ENCODE measurements at places on chromosomes 6 and 20.

- DNase-seq: no peak
These were observed 46.1 kb downstream of the POU3F2 start for GRCh38 chr6:98880486-98880885.

- DNase-seq: no peak
These were observed 24.2 kb downstream of the MGME1 start for GRCh38 chr20:17992847-17993513.

- DNase-seq: no peak
These were observed 11.1 kb downstream of the CRISP1 start for GRCh38 chr6:49855221-49855620.

GRCh38 chr20:37042986-37043972, 52.5 kb downstream of the RBL1 start:
- peak; percentile 27 for DNase-seq

DNA sequence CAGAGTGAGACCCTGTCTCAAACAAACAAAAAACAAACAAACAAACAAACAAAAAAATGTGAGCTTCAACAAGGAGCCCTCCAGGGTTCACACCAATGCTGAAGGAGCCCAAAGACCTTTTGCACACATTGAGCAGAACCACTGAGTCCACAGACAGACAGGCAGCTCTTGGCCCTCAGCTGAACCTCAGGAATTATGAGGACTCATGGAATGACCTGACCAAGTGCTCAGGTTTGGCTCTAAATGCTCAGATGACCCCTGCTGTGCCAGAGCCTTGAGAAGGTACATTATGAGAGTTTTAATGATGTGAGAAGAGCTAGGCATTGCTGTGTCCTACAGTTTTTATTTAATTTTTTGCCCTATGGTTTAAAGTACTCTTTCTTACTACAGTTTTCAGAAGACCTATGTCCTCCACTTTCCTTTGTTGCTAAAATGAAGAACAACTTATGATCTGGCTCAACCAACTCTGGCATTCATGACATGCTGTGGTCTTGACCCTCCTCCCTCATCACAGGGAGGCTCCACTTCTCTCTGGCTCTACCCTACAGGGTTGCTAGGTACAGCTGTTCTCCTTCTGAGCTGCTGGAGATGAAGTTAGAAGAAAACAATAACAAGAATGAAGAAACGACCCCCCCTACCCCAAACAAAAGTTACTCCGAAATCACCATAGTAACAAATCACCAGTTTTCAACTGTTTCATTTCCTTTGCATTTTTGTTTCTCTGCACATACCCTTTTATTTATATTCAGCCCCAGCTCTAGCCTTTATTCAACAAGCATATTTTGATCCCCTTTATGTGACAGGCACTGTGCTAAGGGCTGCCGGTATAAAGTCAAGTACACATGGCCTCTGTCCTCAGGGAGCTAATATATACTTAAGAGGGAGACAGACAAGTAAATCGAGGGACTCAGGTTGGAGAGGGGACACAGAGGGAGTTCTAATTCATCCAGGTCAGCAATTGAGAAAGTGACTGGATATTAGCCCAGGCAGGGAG, 128.7 kb upstream of the TRAF3IP2 start:
- DNase-seq: no peak

- DNase-seq: no peak
These were observed 18.0 kb downstream of the TUBB2A start for GRCh38 chr6:3139090-3139903.

DNA sequence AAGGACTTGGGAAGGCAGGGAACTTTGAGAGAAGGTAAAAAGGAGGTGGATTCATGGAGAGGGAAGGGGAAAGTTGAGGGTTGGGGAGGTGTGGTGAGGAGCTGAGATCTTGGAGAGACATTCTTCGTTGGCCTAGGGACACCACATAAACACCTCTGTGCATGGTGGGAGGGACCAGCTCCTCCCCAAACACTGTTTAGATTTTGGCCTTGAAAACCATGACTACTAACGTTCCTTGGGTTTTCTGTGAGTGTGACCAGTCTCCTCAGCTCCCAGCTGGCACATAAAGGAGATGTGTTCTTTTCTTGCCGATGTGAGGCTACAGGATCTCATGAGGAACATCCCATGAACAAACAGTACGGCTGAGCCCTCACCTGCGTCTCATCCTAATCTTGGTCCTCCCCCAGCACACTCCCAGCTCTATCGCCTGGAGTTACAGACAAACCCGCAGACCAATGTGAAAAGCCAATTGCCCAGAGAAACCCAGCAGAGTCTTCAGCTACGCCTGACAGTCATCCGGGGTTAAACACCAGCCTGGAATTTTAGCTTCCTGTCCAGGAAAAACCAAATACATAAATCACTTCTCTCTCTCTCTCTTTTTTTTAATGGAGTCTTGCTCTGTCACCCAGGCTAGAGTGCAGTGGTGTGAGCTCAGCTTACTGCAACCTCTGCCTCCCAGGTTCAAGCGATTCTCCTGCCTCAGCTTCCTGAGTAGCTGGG, 22.0 kb upstream of the DDR1 start:
- DNase-seq: no peak

GRCh38 chr20:44153636-44154043, 33.3 kb downstream of the JPH2 start:
- no peak for DNase-seq

GRCh38 chr6:17116117-17116440, 14.2 kb downstream of the STMND1 start:
- no peak for DNase-seq

DNA sequence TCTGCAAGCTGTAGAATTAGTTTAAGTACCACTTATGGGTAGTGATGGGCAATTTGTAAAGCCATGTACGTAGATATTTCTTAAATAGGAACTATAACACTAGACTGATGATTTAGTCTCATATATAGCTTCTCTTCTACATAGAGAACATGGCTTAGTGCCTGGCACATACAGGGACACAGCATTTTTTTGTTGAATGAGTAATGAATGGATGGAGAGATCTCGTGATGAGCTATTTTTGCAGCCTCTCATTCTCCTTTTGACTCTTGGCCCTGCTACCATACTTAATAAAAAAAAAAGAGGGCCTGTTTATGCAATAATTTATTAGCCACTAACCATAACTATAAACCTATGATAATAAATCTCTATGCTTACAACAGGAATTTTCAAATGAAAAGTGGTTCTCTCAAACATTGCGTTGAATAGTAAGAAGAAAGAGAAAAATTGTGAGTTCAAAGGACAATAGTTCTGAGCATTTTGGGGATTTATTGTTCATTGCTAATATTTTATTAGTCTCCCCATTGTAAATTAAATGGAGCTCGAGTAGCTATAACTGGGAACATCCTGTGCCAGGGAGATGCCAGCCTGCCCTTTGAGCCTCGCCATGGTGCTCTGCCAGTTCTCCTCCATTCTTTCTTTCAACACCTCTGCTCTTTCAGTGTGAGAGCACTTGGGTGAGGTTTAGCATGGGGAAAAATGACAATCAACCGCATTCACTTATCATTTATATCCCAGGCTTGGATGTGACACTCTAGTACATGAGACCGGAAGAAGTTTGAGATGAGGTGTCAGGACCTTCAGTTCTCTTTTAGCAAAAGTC, 14.7 kb upstream of the RCAN2 start:
- DNase-seq: no peak

- DNase-seq: no peak
These were observed 8.2 kb downstream of the PRPH2 start for GRCh38 chr6:42714098-42714761.

- DNase-seq: peak; percentile 47
These were observed 114.7 kb upstream of the ZNF217 start for GRCh38 chr20:53708129-53708968.

- DNase-seq: no peak
These were observed 64.7 kb downstream of the C6orf118 start for GRCh38 chr6:165244524-165245247.

- peak; percentile 64 for DNase-seq
These were observed 809 bp downstream of the SRPK1 start for GRCh38 chr6:35919827-35920751.

- no peak for DNase-seq
These were observed 39.1 kb downstream of the COL12A1 start for GRCh38 chr6:75166773-75167172.

Data from activated naive CD4-positive, alpha-beta T cell treated with Interleukin-2 at 50 U/mL for 16 hours (primary cell).